T-helper 17 cell (primary cell): ENCODE measurements at places on chromosomes 13 and 19.

DNA sequence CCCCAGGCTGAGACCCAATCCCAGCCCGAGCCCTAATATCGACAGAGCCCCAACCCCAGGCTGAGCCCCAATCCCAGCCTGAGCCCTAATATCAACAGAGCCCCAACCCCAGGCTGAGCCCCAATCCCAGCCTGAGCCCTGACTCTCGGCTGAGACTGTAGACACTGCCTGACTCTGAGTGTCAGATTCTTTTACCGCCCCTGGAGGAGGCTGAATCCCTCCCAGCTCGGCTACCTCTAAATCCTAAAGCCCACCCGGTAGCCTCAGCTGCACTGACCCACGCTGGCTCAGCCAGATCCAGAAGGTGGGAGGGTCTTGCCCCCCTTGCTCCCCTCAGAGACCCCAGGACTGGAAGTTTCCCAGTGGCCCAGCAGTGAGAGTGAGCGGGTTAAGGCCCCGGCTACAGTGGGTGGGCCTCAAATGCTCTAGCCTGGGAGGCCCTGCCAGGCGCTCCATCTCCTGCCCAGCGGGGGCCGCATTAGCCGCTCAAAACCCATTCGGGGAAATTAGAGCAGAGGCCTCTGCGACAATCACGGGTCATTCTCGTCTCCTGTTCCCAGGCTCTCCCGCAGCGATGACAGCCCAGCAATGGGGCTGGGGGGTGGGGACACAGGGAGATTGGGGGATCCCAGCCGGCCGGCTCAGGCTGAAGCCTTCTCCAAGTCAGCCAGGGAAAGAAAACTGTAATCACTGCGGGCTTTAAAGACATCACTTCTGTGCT lies 43.8 kb downstream of the ZNRF4 start:
- DNase-seq, result no peak

DNA sequence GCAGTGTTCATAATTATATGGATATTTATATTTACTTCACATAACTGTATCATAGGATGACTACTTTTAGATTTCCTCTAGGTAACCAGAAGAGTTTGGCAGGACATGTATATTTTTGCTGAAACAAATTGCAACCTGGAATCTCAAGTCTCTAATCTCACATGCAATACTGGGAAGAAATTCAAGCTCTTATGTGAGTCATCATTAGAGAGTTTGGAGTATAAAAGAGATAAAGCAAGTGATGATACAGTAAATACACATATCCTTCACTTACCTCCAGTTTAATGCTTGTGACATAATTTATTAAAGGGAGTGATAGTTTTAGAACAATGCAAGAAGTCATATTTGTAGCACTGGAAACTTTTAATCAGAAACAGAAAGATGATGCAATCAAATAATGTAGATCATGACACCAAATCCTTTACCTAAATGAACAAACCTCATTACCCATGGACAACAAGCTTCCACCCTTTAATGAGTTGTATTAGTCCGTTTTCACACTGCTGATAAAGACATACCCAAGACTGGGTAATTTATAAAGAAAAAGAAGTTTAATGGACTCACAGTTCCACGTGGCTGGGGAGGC lies 15.8 kb upstream of the OR7A17 start:
- no peak for DNase-seq

DNA sequence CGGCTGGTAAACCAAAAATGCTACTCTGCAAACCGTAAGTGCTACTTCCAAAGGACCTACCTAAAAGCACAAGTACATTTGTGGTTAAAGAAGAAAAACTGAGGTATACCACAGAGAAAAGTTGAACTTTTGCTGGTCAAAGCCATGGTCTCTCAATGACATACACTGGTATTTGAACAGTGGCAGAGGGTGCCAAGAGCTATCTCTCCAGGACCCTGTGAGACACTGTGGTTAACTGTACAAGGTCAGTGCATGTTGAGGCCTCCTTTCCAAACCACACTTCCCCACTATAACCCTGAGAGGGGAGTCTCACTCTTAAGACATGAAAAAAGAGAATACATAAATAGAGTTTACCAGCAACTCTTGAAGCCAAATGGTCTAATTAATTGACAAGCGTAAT lies 49.5 kb downstream of the COL4A1 start:
- DNase-seq, result no peak

- DNase-seq, result no peak
Measured at GRCh38 chr19:57212109-57212508, 18.7 kb upstream of the AURKC start.

DNA sequence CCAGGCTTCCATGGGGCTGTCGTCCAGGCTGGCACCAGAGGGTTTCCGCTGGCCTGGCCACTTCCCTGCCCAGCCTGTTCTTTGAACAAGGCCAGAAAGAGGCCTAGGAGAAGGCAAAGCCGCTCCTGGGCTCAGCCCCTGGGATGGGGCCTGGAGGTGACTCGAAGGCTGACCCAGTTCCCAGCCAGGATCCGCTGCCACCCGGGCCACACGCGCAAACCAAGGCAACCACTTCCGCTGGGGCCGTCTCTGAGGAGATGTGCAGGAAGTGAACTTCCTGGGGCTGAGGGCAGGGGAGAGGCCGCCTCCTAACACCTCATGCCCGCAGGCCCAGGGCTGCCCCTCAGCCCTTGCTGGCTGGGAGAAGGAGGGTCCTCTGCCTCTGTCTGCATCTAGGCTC lies 15.2 kb downstream of the PLEKHF1 start:
- peak; percentile 75 for DNase-seq

- no peak for DNase-seq
Measured at GRCh38 chr19:16001481-16002312, 52.9 kb downstream of the OR10H4 start.

DNA sequence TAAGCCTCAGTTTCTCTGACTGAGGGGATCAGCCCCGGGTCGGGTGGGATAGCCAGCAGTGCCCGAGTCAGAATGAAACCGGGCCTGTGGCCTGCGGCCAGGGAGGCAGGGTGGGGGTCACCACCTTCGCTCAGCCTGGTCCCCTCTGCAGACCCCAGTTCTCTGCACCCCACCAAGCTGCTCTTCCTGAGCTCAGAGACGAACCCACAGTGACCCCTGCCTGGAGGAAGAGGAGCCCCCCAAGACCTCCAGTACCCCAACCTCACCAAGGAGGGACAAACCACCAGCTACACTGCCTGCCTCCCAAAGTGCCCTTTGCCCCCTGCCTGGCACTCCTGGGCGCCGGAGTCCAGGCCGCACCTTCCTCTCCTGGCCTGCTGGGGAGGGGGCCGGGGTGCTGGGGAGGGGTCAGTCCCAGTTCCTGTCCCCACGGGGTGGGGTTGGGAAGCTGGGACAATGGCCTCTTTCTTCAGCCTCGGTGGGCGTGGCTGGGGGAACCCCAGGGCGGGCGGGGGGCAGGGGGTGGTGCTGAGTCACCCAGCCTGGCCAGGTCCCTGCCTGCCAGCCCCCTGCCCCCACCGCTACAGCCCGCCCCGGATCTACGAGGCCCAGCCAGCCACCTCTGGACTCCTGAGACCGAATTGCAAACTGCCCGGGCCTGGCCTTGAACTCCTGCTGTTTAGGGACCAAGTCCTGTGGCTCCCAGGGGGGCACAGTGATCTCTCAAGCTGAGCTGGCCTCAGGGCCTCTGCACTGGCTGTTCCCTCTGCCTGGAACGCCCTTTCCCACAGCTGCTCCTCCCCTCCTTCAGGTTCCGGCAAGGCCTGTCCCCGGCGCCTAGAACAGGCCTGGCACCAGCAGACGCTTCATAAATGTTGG lies 14.3 kb downstream of the ZBTB7A start:
- DNase-seq, result no peak

DNA sequence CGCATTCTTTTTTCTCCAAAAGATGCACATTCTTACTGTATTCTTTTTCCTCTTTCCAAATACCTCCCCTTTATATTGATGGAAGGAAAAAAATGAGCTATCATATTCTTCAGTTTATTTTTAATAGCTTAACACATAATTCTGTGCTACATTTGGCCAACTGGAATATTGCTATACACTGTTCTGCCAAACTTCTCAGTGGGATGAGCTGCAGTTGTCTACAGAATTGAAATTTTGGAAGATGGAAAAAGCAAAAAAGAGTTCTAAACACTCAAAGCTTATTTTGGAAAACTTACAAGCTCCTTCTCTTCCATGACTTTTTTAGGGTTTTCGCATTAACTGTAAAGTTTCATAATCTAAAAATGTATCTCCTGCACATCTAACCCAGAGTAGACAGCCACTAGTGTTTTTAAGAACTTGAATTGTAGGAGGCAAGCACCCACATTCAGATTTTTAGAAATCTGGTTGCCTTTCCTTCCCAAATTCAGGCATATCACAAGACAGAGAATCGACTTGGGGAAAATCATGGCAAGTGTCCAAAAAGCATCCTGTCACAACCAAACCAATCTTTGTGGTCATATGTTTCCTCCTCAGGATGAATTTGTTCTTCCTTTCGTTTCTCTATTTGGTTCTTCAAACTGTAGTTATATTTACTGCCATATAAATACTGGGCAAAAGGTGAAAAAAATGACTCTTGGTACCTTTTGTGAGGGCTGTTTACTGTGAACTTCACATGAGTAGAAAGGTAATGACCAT lies 111.4 kb upstream of the FRY start:
- DNase-seq, result no peak

GRCh38 chr13:41746259-41746658 lies 214.7 kb downstream of the VWA8 start:
- DNase-seq, result no peak

GRCh38 chr13:38804061-38804460 lies 117.2 kb downstream of the FREM2 start:
- no peak for DNase-seq

GRCh38 chr13:30849611-30850010 lies 56.5 kb upstream of the MEDAG start:
- no peak for DNase-seq

- no peak for DNase-seq
Measured at GRCh38 chr19:48443731-48444128, 2.1 kb upstream of the GRWD1 start.

GRCh38 chr13:106589716-106590115 lies 21.8 kb upstream of the ARGLU1 start:
- no peak for DNase-seq

DNA sequence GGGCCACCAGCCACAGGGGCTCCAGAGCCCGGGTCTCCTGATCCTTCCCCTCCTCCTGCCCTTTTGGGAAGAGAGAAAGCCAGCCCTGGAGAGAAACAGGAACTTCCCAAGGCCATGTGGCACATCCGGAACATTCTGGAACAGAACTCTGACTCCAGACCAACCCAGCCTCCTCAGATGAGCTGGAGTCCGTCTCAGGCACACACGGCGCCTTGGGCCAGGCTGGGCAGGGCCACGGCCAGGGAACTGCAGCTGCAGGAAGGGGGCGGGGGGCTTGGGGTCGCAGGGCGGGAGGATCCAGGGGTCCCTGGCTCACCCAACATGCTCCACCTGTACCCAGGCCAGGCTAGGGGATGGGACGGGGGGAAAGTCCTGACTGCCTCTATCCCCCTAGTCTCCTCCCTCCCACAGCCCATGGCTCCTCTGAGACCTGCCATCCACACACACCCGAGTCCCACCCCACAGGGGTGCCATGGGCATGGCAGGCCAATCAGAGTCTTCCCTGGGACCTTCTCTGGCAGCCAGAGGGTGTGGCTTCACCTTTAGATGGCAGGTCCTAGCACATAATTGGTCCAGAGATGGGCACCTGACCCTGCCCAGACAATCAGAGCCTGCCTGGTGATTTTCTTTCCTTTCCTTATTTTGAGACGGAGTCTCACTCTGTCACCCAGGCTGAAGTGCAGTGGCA lies 22.9 kb downstream of the SBNO2 start:
- no peak for DNase-seq

GRCh38 chr19:48292798-48293197 lies 22.9 kb downstream of the ZNF114 start:
- DNase-seq, result no peak
